ENCODE measurements at places on chromosomes 3 and 15. TPM values are rescaled to one million over a fixed set of nuclear protein-coding genes. Genes with fewer than 3 reads are reported as not detected.
A peak's percentile ranks its signal among the peaks of the same experiment; 100 is the strongest.

GRCh38 chr15:52115598-52116427 lies 3.2 kb upstream of the BCL2L10 start:
- DNase-seq = no peak

DNA sequence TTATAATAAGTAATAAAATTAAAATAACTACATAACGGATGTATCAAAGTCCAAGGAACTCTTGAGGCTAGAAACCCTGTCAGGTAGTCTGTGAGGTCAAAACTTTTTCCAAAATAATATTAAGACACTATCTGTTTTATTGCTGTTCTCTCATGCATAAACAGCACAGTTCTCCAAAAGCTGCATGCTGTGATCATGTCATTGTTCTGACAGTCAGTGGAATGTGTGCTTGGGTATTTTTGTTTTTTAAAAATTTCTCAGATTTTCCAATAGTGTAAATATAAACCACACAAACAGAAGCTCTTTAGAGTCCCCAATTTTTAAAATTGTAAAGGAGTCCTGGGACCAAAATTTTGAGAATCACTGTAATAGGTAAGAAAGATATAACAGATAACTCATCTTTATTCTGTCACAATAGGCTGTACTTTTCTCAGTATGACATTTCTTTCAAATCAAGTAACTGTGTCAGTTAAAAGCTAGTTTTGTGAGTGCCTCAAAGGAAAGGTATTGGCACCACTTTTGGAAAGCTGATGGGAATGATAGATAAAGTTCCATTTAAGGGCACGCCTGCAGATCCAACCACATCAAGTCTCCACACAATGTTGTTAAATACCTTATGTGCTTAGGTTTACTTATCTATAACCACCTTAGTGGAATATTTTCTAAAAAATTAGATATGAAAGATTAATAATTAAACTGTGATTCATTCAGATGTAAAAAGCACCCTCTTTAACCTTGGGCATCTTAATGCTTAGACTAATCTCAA lies 49.3 kb downstream of the CEP152 start:
- DNase-seq = no peak

DNA sequence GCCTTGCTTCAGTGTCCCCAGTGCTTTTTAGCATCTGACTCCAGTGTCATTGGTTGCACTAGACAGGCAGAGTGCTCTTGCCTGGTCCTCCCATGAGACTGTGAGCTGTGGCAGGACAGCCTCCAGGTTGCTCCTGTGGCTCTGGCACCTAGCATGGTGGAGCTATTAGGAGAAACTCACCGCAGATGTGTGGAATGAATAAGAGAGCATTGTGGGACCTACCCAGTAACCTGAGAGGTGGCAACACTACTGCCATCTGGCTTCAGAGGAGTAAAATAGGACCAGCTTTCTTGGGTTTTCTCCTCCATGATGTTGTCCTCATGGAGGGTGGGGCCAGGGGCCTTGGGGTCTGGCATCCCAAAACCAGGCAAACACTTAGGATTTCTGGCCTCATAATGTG lies 183.6 kb downstream of the EPHB1 start:
- no peak for DNase-seq

GRCh38 chr3:140529096-140529495 lies 148.8 kb upstream of the TRIM42 start:
- DNase-seq = no peak

DNA sequence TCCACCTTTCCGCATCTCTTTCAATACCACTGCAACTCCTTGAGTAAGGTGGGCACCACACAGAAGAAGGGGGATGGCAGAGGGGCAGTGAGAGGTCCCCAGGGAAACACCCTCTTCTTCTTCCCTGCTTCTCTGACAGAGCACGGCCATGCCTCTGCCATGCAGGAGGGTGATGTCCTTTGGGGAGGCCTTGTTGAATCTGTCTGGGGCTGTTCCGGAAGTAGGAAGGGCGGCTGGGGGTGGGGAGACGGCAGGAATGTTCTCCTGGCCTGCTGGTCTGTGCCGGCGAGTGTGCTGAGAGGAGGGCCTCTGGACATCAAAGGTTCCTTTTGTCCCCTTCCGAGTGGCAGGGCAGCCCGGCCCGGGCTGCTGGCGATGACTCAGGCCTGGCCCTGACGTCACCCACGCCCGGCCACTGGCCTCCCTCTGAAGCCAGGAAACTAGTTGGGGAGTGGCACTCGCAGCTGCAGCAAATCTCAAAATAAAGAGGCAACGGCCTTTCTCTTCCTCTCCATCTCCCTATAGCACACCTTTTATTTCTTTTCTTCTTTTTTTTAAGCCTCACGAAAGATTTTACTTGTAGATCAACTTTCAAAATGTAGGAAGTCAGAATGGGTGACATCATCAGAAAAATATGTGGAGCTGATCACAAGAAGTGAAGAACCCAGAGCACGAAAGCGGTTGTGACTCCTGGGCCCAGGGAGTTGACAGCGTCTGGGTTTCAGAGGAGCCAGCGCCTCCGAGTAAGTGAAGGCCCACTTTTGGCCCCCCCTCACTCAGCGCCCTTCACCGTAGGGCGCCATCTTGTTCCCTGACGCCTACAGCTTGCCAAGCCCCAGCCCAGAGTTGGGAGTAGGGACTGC lies at the start of gene ZBTB38:
Gene ZBTB38 (plus strand): TSS at position 443 of the 863 bp plus-strand sequence. CDS start 73,885 bp downstream, outside the sequence.
- DNase-seq = no peak

DNA sequence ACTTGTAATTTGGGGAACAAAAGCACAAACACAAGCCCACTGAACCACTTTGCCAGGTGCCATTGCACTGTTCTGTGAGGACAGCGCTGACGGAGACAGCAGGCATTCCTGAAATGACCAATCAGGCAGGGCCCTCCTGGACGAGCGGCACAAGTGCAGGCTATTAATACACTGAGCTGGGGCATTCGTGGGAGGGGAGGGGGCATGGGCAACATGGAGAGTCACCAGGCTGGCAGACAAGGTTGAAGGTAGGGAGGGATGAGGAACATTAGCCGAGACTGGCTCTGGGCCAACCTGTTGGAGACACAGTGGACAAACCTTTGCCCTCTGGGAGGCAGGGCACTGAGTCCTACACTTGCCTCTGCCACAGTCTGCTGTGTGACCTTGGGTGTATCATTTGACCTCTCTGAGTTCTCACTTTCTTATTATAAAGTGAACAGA lies 45.6 kb downstream of the NOX5 start:
- no peak for DNase-seq

GRCh38 chr3:49673715-49674496 lies at the start of gene APEH:
Gene APEH, plus strand, starts transcription at chr3:49674351. Its CDS starts 51 bp downstream, at chr3:49674402.
- DNase-seq = peak; percentile 99

GRCh38 chr3:47035645-47036044 lies 56.2 kb downstream of the NBEAL2 start:
- no peak for DNase-seq

DNA sequence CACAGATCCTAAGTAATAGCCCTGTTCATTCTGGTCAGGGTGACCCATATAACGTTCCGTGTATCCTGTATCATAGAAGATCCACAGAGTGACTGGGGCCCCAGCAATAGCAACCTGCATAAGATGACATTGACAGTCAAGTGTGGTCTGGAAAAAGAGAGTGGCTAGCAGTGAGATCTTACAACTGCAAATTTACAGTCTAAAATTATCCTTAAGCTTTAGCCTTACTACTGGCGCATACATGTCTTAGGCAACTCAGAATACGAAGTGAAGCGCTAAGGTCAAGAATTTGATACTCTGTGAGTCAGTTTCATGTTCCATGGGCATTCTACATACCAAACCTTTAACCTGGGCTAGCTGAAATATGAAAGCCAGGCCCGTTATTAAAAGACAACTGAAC lies 29.2 kb upstream of the IGDCC4 start:
- no peak for DNase-seq

DNA sequence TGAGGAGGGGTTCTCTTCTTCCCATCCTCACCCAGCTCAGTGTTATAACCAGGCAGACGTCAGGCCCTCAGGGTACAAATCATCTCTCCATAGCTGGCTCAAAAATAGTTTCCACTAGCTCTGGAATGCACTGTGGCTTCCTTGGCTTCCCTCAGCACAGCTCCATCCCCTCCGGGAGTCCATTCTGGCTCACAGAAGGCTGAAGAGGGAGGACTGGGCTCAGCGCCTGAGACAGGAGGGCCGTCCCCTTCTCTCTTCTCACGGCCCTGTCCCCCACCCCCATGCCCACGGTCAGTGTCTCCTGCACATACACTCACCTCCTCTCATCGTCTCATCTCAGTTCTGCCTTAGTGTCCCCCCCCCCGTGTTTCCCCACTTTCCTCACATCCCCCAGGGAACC lies 50.1 kb downstream of the UMPS start:
- DNase-seq = no peak

DNA sequence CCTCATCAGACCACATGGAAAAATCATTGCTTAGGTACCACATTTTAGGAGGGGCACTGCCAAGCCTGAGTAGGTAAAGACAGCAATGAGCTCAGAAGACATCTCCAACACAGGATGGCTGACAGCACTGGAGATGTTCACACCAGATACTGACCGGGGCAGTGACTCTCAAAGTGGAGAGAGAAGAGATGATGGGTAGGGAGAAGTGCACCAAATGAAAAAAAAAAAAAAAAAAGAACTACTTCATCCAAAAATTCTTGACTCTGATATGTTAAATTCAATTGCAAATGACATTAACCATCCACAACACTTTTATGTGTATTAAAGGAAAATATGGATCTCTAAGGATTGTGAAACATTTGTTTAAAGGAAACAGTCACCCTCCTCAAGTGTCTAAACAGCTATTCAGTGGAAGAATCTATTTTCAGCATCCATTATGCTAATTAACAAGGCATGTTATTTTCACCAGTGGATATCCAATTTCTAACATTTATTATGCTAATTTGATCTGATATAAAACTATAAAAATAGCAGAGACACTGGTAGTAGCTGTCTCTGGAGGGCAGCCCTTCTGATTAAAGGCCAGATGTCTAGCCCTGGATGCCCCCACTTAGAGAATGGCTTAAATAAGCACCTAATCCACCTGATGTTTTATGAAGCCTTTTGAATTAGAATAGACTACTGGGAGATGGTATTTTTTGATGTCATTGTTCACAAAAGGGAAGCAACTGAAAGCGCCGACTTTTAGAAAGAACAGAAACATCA lies 48.2 kb upstream of the VGLL4 start:
- no peak for DNase-seq

DNA sequence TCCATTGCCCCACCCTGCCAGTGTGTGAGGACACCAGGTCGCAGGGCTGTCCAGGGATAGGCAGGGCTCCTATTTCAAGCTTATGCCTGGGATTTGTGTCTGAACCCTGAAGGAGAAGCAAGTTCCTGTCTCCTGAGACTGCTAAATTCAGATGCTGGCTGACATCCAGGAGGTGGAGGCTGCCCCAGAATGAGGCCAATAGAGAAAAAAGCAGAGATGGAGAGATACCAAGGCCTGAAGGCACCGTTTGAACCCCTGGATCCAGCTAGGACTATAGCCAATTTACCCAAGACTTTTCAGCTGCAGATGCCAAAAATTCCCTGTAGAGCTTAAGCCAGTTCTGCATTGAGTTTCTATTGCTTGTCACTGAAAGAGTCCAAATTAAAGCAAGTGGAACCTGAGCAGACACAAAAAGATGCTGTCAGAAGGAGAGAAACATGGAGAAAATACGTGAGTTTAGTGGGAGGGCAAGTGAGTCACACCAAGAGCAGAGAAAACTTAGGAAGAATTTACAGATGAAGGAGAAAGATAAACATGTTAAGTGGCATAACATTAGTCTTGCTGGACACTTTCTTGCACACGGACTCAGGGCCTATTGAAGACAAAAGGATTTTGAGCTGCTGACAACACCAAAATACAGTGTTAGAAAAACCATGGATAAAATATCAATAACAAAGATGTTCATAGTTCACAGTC lies 148.6 kb downstream of the CNTN3 start:
- DNase-seq = no peak

GOLGA6B gene
- not detected for total RNA-seq

- no peak for DNase-seq
Observed at GRCh38 chr3:77412584-77412983, 372.7 kb downstream of the ROBO2 start.

PROS1 gene
- total RNA-seq = 0.50 TPM

USP13 gene
- 9.5 TPM for total RNA-seq

- DNase-seq = no peak
Observed at GRCh38 chr3:171257251-171258203, 202.7 kb downstream of the TNIK start.

TICRR gene
- 35.5 TPM for total RNA-seq

- DNase-seq = no peak
Observed at GRCh38 chr3:186732169-186732766, 15.1 kb downstream of the KNG1 start.

DNA sequence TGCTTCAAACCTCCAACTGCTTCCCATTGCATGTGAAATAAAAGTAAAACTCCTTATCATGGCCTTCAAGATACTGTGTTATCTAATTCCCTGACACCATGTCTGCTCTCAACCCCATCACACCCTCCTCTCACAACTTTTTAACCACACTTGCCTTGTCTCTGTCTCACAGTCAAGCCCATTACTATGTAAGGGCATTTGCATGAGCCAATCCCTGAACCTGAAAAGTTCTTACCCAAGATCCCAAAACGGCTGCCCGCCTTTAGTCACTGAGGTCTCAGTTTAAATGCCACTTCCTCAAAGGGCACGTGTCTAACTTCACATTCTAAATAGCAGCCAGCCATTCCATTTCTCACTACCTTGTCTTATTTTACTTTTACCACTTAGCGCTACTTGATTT lies 83.1 kb downstream of the SST start:
- DNase-seq = no peak

GRCh38 chr15:78167227-78167888 lies 18.2 kb downstream of the IDH3A start:
- DNase-seq = peak; percentile 78

OR5H14 gene
- total RNA-seq = not detected

- DNase-seq = no peak
Observed at GRCh38 chr3:14404186-14404585, 1.8 kb downstream of the SLC6A6 start.

DNA sequence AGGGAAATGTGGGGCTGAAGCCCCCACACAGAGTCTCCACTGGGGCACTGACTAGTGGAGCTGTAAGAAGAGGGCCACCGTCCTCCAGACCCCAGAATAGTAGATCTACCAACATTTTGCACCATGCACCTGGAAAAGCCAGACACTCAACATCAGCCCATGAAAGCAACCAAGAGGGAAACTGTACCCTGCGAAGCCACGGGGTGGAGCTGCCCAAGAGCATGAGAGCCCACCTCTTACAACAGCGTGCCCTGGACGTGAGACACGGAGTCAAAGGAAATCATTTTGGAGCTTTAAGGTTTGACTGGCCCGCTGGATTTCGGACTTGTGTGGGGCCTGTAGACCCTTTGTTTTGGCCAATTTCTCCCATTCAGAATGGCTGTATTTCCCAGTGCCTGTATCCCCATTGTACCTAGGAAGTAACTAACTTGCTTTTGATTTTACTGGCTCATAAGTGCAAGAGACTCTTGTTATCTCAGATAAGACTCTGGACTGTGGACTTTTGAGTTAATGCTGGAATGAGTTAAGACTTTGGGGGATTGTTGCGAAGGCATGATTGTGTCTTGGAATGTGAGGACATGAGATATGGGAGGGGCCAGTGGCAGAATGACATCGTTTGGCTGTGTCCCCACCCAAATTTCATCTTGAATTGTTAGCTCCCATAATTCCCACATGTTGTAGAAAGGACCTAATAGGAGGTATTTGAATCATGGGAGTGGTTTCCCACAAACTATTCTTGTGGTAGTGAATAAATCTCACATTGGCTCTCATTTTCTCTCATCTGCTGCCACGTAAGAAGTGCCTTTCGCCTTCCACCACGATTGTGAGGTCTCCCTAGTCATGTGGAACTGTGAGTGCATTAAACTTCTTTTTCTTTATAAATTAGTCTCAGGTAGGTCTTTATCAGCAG lies 105.8 kb downstream of the CBLB start:
- no peak for DNase-seq

Measured in activated CD8-positive, alpha-beta memory T cell treated with anti-CD3 and anti-CD28 coated beads, Interleukin-2, amount 10 ng/mL, durations not matched to agents 7 days and 5 days (primary cell).